Astrocyte (in vitro differentiated cells and primary cell): ENCODE measurements at places on chromosomes 6 and 20. TPM values are rescaled to one million over a fixed set of nuclear protein-coding genes. Genes with fewer than 3 reads are reported as not detected.
A peak's percentile ranks its signal among the peaks of the same experiment; 100 is the strongest.

- no peaks in the 10 kb centered on the region for H3K27me3 ChIP-seq
- H3K4me3 ChIP-seq: no peak overlapping the region
- peaks cover 15% of the 10 kb centered on the region for H3K4me1 ChIP-seq
- no peak overlapping the region for H3K27ac ChIP-seq
Observed at GRCh38 chr6:131017962-131018361, 45.1 kb downstream of the EPB41L2 start.

- DNase-seq: no peak
- no peaks in the 10 kb centered on the region for H3K4me1 ChIP-seq
- no peak overlapping the region for H3K27ac ChIP-seq
- H3K4me3 ChIP-seq: no peak overlapping the region
- H3K27me3 ChIP-seq: no peaks in the 10 kb centered on the region
Observed at GRCh38 chr6:156449128-156449527, 328.1 kb upstream of the ARID1B start.

DNA sequence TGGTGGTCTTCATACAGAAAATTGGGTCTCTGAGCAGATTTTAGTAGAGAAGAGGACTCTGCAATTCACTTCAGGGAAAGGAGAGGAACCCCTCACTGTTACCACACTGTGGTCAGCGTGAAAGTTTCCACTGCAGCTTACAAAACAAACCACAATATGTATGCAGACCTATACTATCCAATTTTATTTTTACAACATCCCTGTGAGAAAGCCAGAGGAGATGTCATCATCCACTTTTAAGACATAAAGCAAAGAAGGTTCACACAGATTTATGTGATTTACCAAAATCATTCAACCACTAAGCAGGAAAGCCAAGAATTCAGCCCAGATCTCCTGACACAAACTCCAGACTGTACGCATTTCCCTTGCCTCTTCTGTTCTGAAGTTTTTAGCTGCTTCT, 442.4 kb downstream of the FRK start:
- no peaks in the 10 kb centered on the region for H3K27me3 ChIP-seq
- H3K4me1 ChIP-seq: peaks cover under 1% of the 10 kb centered on the region
- no peak overlapping the region for H3K27ac ChIP-seq
- no peak overlapping the region for H3K4me3 ChIP-seq
- peak; percentile 18 for DNase-seq

DNA sequence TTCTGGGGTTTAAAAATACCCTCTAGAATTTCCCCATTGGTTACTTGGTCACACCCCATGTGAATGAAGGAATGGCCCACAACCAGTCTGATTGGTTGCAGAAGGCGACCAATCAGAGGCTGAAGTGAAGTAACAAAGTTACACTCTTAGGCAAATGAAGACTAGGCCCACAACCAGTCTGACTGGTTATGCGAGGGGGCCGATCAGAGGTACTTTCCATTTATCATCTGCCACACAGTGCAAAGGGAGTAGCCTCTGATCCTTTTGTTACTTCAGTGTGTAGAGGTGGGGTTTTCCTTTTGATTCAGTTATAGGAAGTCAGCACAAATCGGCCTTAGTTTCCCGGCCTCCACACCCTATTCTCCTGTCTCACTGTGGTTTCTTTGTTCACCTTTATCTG, 61.2 kb upstream of the SGK1 start:
- H3K4me1 ChIP-seq: no peaks in the 10 kb centered on the region
- H3K27me3 ChIP-seq: no peaks in the 10 kb centered on the region
- H3K36me3 ChIP-seq: no peaks in the 10 kb centered on the region

- peaks cover 31% of the 10 kb centered on the region for H3K36me3 ChIP-seq
- no peak overlapping the region for H3K27ac ChIP-seq
- H3K4me3 ChIP-seq: no peak overlapping the region
- no peak for DNase-seq
- H3K4me1 ChIP-seq: peaks cover 5% of the 10 kb centered on the region
- no peaks in the 10 kb centered on the region for H3K27me3 ChIP-seq
Observed at GRCh38 chr6:31690231-31691077, 9.6 kb upstream of the LY6G5C start.

GRCh38 chr6:164042212-164042611, 627.7 kb downstream of the QKI start:
- no peak overlapping the region for H3K27ac ChIP-seq
- H3K27me3 ChIP-seq: no peaks in the 10 kb centered on the region
- no peak overlapping the region for H3K4me3 ChIP-seq
- peak; percentile 2 for DNase-seq
- H3K36me3 ChIP-seq: no peaks in the 10 kb centered on the region
- H3K4me1 ChIP-seq: peaks cover under 1% of the 10 kb centered on the region

- DNase-seq: no peak
- H3K36me3 ChIP-seq: no peaks in the 10 kb centered on the region
- H3K27me3 ChIP-seq: no peaks in the 10 kb centered on the region
- H3K27ac ChIP-seq: no peak overlapping the region
- no peak overlapping the region for H3K4me3 ChIP-seq
- no peaks in the 10 kb centered on the region for H3K4me1 ChIP-seq
Observed at GRCh38 chr20:59743308-59743707, 139.0 kb downstream of the PHACTR3 start.

GRCh38 chr6:9205645-9206044, 770.3 kb upstream of the SLC35B3 start:
- no peaks in the 10 kb centered on the region for H3K4me1 ChIP-seq
- no peaks in the 10 kb centered on the region for H3K36me3 ChIP-seq
- no peaks in the 10 kb centered on the region for H3K27me3 ChIP-seq
- no peak for DNase-seq
- no peak overlapping the region for H3K4me3 ChIP-seq

GRCh38 chr6:91018586-91018985, 431.7 kb upstream of the MAP3K7 start:
- H3K27ac ChIP-seq: no peak overlapping the region
- no peak for DNase-seq
- no peaks in the 10 kb centered on the region for H3K4me1 ChIP-seq
- H3K27me3 ChIP-seq: no peaks in the 10 kb centered on the region

The BTBD9 gene
- 10.3 and 12.7 TPM in 2 replicates for total RNA-seq

GRCh38 chr20:33711446-33711738, 8.7 kb downstream of the PXMP4 start:
- no peaks in the 10 kb centered on the region for H3K27me3 ChIP-seq
- H3K27ac ChIP-seq: no peak overlapping the region
- no peak for DNase-seq
- H3K4me3 ChIP-seq: no peak overlapping the region
- no peaks in the 10 kb centered on the region for H3K36me3 ChIP-seq
- no peaks in the 10 kb centered on the region for H3K4me1 ChIP-seq

The MAFB gene
- total RNA-seq: 2.9 TPM in 2 replicates

GRCh38 chr6:169778646-169779045, 27.2 kb downstream of the ERMARD start:
- H3K27ac ChIP-seq: no peak overlapping the region
- peaks cover 7% of the 10 kb centered on the region for H3K4me1 ChIP-seq
- peaks cover 3% of the 10 kb centered on the region for H3K36me3 ChIP-seq
- H3K27me3 ChIP-seq: no peaks in the 10 kb centered on the region
- no peak overlapping the region for H3K4me3 ChIP-seq

The TFAP2D gene
- total RNA-seq: not detected in 2 replicates

The BPIFB1 gene
- total RNA-seq: not detected in 2 replicates

- H3K36me3 ChIP-seq: no peaks in the 10 kb centered on the region
- no peak overlapping the region for H3K27ac ChIP-seq
- H3K4me3 ChIP-seq: peak overlapping the region; percentile 52
- H3K27me3 ChIP-seq: peaks cover 78% of the 10 kb centered on the region
Observed at GRCh38 chr6:108118810-108119768, 44.5 kb upstream of the OSTM1 start.

DNA sequence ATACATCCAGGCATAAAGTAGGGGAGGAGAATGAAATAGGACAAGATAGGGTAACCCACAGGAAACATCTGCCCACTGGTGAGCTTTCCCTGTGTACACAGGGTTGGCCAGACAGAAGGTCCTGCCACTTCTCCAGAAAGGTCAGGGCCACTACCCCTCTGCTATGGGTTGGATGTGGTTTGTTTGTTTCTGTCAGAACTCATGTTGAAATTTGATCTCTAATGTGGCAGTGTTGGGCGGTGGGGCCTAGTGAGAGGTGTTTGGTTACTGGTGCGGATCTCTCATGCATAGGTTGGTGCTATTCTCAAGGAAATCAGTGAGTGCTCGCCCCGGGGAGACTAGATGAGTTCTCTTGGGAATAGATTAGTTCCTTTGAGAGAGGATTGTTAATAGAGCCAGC, 15.6 kb upstream of the MAS1 start:
- no peak for DNase-seq
- H3K4me3 ChIP-seq: no peak overlapping the region
- H3K27ac ChIP-seq: no peak overlapping the region
- peaks cover 3% of the 10 kb centered on the region for H3K27me3 ChIP-seq
- H3K36me3 ChIP-seq: no peaks in the 10 kb centered on the region
- H3K4me1 ChIP-seq: peaks cover 3% of the 10 kb centered on the region

GRCh38 chr6:37243816-37244370, 13.7 kb upstream of the TBC1D22B start:
- peak overlapping the region; percentile 100 for H3K27ac ChIP-seq
- H3K4me1 ChIP-seq: peaks cover 65% of the 10 kb centered on the region
- no peaks in the 10 kb centered on the region for H3K27me3 ChIP-seq
- H3K4me3 ChIP-seq: no peak overlapping the region

The NAA20 gene
- total RNA-seq: 61.5 and 73.0 TPM in 2 replicates

DNA sequence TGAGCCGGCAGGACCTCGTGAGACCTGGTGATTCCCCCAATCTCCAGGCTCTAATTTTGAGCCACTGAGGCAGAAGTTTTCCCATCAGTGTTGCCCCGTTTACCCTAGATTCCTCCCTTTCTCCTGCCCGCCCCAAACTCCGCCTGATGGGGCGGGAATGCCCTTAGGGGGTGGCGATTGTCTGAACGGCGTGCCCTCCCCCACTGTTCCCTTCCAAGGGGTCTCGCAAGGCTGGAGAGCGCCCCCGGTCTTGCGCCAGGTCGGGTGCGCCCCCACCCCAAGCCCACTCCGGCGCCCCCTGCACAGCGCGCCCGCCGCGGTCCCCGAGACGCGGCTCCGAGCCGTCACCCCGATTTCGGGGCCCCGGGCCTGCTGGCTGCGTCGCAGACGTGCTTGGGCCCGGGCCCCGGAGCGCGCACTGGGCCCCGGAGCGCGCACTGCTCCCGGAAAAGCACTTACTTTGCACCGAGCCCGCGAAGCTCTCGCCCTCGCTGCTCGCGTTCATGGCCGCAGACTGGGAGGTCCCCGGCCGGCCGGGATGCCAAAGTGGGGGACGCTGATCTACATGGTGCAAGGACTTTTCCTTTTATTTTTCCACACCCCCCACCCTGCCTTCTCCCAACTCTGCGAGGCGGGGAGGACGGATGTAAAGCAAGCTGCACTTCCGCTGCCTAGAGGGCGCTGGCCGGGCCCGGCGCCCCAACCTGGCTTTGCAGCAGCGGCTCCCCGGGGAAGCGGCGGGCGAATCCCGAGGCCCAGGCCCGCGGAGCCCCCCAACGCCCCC, at the start of gene ZFP64:
Gene ZFP64 (minus strand): TSS at position 648 of the 784 bp plus-strand sequence. CDS start 143 bp downstream, at position 505.
- peaks cover 8% of the 10 kb centered on the region for H3K4me1 ChIP-seq
- no peaks in the 10 kb centered on the region for H3K36me3 ChIP-seq
- no peaks in the 10 kb centered on the region for H3K27me3 ChIP-seq
- DNase-seq: peak; percentile 64
- H3K27ac ChIP-seq: peak within 1 kb of the TSS; percentile 65

DNA sequence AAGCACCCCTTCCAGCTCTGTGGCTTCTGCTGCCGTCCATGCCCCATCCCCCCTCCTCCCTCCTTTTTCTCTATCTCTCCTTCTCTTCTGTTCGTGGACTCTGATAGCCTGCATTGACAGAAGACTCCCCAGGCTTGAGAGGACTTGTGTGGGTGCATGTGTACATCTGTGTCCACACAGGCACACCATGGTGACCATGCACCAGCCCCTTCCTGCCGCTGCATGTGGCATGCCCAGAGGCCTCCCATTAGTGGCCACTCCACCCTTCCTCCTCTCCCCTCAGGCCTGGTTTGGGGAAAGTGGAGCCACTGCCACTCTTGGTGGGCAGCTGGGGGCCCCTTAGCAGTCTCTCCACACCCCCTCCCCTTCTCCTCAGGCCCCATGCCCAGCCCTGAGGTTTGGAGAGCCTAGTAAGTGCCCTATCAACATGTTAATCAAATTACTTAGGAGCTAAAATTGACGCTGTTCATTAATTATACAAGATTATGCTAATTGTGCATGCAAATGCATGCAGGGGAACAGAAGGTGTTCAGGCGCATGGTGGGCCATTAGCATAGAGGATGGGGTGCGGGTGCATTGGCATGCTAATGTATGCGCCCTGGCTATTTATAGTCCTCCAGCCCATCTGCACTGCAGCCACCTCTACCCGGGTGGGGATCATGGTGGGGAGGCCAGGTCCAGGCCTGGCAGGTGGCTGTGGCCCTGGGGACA, 45.9 kb downstream of the EBF4 start:
- no peak overlapping the region for H3K4me3 ChIP-seq
- no peak overlapping the region for H3K27ac ChIP-seq
- peaks cover 26% of the 10 kb centered on the region for H3K27me3 ChIP-seq
- no peaks in the 10 kb centered on the region for H3K36me3 ChIP-seq

DNA sequence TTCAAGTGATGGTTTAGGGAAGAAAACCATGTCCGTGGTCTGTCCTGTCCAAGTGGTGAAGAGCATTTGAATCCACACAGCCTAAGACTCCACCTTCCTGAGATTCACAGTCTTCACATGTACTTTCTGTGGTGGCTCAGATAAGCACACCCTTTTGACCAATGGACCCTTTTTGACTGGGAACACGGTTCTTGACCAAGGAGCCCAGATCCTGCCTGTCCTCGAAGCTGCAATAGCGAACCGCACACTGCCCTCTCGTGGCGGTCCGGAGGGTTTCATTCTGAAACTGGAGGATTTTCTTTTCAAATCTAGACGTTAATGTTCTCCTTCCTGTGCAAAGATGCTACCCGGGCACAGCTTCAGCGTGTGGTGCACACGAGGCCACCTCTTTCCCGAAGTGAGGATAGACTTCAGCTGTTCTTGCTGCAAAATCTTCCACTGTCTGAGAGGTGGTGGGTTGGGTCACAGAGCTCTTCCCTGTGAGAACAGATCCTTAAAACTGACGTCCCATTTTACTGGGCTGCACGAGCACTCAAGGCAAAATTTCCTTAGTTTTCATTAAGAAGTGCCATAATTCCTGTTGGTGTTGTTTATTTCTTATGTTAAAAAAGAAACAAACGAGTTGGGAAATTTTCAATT, 90.5 kb downstream of the SYNJ2 start:
- H3K27ac ChIP-seq: peak overlapping the region; percentile 50
- H3K36me3 ChIP-seq: peaks cover 62% of the 10 kb centered on the region
- H3K27me3 ChIP-seq: no peaks in the 10 kb centered on the region
- H3K4me1 ChIP-seq: peaks cover 38% of the 10 kb centered on the region
- no peak overlapping the region for H3K4me3 ChIP-seq

DNA sequence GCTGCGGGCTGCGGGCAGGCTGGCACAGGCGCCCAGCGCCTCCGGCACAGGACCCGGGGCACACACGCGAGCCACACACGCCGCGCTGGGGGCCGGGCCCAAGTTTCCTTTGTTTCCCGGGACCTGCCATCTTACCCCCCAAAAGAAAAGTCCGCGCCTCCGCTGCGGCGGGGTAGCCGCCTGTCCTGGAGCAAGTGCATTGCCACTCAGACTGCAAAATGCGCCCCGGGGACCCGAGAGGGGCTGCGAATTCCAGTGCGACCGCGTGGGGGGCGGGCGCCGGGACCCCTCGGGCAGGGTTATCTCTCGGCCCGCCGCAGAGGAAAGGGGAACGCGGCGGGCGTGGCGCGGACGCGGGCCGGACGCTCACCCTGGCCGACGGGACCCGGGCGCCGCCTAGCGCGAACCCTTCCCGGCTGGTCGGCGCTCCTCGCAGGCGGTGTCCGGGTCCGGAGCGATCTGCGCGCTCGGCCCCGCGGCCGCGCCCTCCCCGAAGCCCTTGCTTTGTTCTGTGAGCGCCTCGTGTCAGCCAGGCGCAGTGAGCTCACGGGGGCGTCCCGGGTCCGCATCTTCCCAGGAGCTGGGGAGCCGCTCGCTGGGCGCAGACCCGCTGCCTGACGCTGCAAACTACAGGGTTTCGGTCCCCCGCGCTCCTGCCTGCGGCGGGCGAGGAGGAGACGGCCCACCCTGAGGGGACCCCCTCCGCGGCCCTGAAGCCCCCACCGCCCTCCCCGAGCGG, 639 bp upstream of the CD24 start:
- DNase-seq: peak; percentile 20
- H3K4me3 ChIP-seq: peak overlapping the region; percentile 55
- H3K27me3 ChIP-seq: peaks cover 38% of the 10 kb centered on the region
- no peaks in the 10 kb centered on the region for H3K36me3 ChIP-seq
- H3K4me1 ChIP-seq: no peaks in the 10 kb centered on the region
